ENCODE measurements at places on chromosomes 1 and 21.

GRCh38 chr1:119220991-119221390 lies 80.5 kb upstream of the WARS2 start:
- no peak for DNase-seq

DNA sequence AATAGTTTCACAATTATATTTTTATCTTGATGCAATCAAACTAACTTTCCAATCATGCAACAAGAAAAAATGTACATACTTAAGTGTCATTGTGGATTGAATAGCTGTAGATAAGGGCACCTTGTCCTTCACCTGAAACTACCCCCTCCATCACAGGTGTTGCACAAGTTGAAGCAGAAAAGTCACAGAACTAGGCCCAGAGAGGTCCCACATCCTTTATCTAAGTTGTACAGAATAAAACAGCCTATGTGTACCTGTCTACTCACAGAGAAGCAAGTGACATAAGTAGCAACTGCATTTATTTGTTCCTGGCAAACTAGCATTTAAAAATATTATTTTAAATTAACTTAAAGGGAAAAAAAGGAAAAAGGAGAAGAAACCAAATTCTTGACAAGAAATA lies 256.8 kb downstream of the FAF1 start:
- no peak for DNase-seq

DNA sequence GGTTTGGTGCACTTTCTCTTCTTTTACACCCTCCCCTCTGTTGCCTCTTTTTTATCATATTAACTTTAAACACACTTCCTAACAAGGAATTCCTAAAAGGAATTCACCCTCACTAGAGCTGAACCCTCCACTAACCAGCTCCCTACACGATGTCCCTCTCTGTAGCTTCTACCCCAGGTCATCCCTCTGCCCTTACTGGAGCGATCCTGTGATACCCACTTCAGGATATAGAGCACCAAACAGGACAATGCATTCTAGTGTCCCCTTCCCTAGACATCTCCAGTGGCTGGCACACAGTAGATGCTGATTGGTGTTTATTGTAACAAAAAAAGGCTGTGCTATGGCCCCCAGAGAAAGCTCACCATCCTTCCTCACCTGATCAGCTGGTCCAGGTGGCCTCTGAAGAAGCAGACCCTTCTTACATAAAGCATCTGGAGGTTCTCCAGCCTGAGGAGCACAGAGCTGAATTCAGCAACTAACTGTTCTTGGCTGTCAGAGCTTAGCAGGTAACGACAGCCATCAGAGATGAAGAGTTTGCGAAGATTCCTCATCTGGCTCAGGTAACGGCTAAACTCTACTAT lies 1.4 kb downstream of the PRAMEF18 start:
- no peak for DNase-seq

- no peak for DNase-seq
These were observed 161.3 kb downstream of the GALNT2 start for GRCh38 chr1:230228236-230228897.

DNA sequence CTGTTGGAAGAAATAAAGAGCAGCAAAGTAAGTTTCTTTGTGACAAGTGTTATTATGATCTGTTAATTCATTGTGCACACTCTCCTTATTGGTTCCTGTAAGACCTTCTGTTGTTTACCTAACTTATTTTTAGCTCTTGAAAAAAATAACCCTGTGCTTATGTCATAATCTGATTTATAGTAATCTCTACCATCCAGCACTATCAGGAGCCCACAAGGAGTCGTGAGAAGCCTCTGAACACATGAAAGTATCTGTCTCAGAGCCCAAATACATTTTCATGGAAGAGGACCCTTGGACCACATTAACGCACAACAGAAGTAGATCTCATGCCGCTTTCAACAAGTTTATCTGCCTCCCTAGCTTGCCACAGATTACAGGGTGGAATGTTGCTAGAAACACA lies 45.8 kb downstream of the CENPF start:
- no peak for DNase-seq

DNA sequence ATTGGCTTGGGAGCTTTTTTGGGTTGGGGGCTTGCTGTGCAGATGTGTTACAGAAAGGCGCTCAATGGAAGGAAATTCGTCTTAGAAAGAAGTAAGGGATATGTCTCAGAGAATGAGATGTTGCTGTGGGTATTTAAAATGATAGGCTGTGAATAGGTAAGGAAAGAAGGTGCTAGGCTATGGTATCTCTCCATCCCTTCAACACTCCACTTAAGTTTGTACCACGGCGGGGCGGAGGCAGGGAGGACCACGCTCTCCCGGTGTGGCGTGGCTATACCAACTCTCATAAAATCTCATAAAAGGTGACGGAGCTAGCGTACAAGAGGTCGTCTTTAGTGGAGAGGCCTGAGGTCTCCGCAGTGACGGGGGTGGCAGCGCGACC lies 305 bp upstream of the RPS6KC1 start:
- DNase-seq = peak; percentile 9

- no peak for DNase-seq
These were observed 99.0 kb upstream of the BEND5 start for GRCh38 chr1:48875552-48876329.

DNA sequence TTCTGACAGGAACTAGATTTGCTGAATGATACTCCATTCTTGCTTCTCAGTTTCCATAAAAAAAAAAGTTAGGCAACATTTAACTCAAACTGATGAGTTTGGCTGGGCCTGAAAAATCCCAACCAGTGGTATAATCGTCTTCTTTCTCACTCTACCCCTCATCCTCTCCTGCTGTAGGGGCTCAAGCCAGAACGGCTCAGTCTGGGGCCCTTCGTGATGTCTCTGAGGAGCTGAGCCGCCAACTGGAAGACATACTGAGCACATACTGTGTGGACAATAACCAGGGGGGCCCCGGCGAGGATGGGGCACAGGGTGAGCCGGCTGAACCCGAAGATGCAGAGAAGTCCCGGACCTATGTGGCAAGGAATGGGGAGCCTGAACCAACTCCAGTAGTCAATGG lies 1.6 kb downstream of the TXLNA start:
- DNase-seq = no peak

DNA sequence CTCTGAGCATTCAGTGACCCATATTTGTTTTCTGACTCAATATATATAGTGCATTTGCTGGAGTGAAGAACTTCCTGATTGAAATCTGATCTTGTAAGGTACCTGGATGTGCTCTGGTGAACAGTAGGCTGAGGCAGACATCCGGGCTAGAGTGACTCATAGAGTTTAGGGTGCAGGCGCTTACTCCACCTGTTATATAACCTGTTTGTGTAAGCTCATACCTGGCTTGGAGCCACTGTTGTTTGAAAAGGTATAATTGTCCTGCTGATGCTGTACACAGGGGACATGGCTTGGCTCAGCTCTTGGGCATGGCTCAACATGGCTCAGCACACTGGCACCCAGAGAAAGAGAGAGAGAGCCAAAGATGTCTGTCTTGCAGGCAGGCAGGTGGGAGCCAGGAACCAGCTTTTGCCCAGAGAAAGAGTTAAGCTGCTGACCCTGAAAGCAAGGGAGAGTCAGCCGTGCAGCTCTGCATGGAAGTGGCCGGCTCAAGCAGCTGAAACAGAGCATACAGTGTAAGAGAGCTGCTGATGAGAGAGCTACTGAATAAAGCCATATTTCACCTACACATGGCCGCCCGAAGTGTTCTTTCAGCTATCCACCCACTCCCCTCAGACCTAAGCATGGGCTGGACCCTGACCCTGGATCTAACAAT lies 43.2 kb downstream of the GJA5 start:
- DNase-seq = no peak

DNA sequence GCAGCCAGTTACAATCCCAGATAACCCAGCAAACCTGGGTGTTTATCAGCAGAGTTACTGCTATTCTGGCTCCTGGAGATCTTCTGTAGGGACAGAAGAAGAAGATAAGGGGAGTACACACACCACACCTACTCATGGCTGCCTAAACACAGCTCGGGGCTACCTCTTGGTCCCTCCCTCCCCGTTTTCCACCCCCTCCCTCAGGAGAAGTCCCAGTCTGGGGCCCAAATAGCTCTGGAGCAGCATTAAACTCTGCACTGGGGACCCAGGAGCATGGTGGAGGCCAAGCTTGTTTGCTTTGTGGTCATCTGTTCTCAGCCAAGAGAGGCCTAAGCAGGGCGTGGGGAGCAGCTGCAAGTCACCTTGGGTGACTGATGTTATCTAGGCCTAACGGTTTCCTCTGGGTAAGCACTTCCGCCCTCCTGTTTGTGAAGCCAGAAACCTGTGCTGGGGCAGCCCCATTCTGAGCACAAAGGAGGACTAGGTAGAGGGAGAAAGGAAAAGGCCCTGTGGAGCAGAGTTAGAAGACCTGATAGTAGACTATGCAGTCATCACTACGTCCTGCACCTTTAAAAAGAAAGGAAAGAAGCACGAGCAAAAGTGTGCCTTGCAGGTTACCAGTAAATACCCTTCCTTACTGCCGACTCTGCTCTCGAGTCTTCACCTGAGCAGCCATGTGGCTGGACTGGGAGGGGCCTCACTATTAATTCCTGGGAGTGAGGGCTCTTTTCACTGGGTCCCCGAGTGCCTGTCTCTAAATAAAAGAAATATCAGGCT lies 2.0 kb upstream of the RCSD1 start:
- no peak for DNase-seq

DNA sequence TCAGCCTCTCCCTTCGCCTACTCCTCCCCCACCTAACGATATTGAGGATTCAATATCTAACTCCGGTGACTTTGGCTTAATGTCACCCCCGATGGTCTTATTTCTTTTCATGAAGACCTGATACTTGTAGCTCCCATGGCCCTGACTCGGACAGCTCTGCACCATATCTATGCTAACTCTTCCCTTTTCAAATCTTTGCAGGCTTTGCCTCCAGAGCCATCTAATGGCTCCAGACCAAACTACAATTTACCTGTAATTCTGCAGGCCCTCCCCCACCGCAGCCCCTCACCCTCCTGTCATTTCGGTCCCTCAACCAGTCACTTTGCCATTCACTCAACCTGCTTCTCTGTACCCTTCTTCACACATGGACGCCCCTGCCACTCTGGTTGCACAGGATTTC lies 7.9 kb upstream of the GSTM5 start:
- DNase-seq = no peak

DNA sequence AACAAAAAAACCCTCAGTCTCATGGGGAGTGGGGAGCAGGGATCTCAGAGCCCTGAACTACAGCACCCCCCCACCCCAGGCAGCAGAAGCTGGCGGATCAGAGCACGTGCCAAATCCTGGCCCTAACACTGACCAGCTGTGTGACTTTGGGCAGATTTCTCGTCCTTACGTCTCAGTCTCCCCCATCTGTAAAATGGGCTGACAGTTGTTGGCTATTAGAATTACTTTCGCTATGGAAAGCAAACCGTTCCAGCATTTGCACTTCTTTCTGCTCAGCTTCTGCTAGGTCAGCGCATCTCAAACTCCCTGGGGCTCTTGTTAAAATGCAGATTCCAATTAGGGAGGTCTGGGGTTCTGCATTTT lies 15.5 kb downstream of the TNFRSF8 start:
- no peak for DNase-seq

- no peak for DNase-seq
These were observed 86.8 kb upstream of the PUM1 start for GRCh38 chr1:31152181-31152795.

DNA sequence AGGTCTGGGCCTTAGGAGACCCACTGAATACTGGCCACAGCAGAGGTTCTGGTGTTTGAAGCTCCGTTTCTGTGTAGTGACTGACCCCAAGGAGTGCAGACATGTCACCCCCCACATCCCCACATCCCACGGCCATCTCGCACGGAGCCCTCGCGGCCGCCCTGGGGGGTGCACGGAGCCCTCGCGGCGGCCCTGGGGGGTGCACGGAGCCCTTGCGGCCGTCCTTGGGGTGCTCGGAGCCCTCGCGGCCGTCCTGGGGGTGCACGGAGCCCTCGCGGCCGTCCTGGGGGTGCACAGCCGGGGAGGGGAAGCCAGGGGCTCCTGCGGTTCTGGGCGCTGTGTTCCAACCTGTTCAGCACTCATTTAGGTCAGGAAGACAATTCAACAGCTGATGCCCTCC lies 68.4 kb downstream of the SCCPDH start:
- no peak for DNase-seq

Data from spinal cord (tissue), 10 donors.